Stimulated activated CD8-positive, alpha-beta memory T cell treated with anti-CD3 and anti-CD28 coated beads, Interleukin-15, amount 100 ng/mL, for 48 hours (primary cell): ENCODE measurements at places on chromosomes 16 and 17.

- DNase-seq = no peak
These were observed 81.6 kb downstream of the TMC6 start for GRCh38 chr17:78046923-78047322.

GRCh38 chr16:65315081-65315780 lies 193.4 kb upstream of the CDH11 start:
- no peak for DNase-seq

DNA sequence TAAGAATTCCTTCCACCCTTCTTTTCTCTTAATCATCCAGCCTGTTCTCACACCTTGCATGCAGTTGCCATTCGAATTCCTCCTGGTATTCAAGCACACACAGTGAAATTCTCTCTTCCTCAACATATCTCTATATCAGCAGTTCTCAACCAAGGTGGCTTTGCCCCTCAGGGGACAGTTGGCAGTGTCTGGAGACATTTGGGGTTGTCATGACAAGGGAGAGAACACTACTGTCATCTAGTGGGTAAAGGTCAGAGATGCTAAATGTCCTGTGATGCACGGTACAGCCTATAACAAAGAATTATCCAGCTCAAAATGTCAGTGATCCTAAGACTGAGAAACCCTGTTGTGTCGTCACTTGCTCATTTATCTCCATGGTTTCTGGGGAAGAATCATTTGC lies 94.8 kb upstream of the CPHXL start:
- DNase-seq = no peak

- no peak for DNase-seq
These were observed 29.9 kb downstream of the YPEL2 start for GRCh38 chr17:59361386-59361785.

- DNase-seq = no peak
These were observed 113.5 kb downstream of the TMEM132E start for GRCh38 chr17:34692920-34693319.

DNA sequence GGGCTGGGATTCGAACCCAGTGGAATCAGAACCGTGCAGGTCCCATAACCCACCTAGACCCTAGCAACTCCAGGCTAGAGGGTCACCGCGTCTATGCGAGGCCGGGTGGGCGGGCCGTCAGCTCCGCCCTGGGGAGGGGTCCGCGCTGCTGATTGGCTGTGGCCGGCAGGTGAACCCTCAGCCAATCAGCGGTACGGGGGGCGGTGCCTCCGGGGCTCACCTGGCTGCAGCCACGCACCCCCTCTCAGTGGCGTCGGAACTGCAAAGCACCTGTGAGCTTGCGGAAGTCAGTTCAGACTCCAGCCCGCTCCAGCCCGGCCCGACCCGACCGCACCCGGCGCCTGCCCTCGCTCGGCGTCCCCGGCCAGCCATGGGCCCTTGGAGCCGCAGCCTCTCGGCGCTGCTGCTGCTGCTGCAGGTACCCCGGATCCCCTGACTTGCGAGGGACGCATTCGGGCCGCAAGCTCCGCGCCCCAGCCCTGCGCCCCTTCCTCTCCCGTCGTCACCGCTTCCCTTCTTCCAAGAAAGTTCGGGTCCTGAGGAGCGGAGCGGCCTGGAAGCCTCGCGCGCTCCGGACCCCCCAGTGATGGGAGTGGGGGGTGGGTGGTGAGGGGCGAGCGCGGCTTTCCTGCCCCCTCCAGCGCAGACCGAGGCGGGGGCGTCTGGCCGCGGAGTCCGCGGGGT lies at the start of gene CDH1:
Gene CDH1, plus strand, starts transcription at position 247 of the 684 bp plus-strand sequence. Its CDS starts 124 bp downstream, at position 371.
- DNase-seq = no peak

- DNase-seq = no peak
These were observed 478.2 kb upstream of the CDH11 start for GRCh38 chr16:65600046-65600445.

DNA sequence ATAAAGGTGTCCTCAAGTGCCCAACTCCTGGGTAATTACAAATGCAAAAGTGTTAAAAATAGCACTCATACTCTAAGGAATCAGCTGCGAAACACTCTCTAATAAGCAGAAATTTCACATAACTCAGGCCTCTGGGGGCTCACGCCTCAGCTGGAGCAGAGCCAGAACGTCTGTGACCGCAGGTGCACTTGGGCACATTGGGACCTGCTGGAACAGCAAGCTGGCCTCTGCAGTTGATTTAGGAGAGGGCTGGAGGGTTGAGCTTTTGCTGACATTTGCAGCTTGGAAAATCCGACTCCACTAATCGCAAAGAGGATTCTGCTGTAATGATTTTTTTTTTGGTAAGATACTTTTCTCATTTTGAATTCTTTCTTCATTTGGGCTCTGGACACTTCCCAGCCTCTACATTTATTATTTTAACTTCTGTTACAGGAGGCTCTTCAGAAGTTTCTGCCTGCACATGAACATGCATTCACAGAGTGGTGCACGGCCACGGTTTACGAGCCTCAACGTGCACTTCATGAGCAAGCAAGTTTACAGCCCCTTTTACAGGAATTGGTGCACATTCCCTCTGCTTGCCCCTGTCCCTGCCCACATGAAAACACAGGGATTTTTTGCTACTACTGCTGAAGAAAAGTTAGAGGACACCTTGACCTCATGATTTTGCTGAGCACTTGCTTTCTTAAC lies 4.1 kb upstream of the SNTB2 start:
- no peak for DNase-seq

- DNase-seq = no peak
These were observed 45.5 kb downstream of the PRKCA start for GRCh38 chr17:66347661-66348514.

DNA sequence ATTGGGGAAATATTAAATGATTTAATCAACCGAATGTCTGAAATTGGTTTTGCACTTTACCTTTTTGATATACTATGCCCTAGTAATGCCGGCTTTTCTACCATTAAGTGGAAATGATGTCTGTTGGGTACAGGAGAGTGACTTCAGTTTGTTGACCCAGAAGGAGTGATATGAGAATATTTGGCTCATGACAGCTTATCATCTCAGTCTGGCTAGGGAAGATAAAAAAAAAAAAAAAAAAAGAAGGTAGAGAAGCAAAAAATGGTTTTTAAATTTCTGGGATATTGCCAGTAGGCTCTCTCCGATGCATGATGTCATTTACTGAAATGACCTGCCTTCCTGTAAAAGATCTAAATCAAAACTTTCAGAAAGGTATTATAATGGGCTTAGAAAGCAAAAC lies 69.0 kb downstream of the CNTNAP4 start:
- no peak for DNase-seq

- no peak for DNase-seq
These were observed 10.5 kb upstream of the RAI1 start for GRCh38 chr17:17670701-17671305.

- no peak for DNase-seq
These were observed 6.3 kb upstream of the SECTM1 start for GRCh38 chr17:82339634-82340580.

DNA sequence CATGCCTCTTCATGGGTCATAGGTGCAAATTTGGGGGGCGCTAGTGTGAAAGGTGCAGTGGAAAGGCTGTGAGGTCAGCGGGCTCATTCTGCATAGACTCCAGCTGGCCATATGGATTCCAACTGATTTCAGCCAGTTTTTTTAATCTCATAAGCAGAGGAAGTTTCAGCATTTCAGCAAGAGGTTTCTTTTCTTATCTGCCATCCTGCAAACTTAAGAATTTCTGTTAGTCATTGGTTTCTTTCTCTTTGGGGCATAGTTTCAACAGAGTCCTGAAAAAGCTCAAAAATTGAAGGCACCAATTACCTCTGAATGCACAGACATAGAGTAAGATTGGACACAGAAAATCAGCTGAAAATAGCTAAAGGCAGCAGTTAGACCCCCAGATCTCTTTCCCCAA lies 16.2 kb upstream of the ALOX15 start:
- DNase-seq = no peak

DNA sequence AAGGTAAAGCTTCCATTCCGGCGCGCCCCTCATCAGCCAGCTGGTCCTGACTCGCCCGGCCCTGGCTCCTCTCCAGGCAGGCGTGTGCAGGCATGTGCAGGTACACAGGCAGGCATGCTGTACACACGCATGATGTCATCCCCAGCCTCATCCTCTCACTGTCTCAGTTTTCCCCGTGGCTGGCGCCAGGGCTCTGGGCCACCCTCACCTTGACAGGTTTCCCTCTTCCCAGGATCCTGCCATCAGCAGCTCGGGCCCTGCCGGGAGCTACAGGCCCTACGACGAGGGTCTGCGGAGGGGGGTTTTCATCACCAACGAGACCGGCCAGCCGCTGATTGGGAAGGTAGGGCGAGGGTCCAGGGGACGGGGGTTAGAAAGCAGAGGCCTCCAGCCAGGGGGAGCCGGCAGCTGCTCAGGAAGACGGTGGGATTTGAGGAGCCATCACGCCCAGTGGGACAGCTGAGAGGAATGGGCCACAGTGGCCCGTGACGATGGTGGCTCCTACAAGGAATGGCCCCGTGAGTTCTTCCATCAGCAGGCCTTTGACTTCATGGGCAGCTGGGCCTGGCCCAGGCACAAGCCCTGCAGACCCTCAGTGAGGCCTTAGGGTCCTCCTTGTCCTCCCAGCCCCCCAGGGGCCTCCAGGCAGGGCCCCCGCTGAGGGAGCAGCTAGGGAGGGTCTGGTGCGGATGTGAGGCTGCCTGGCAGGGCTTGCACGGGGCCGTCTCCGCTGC lies 8.5 kb downstream of the GAA start:
- DNase-seq = no peak

DNA sequence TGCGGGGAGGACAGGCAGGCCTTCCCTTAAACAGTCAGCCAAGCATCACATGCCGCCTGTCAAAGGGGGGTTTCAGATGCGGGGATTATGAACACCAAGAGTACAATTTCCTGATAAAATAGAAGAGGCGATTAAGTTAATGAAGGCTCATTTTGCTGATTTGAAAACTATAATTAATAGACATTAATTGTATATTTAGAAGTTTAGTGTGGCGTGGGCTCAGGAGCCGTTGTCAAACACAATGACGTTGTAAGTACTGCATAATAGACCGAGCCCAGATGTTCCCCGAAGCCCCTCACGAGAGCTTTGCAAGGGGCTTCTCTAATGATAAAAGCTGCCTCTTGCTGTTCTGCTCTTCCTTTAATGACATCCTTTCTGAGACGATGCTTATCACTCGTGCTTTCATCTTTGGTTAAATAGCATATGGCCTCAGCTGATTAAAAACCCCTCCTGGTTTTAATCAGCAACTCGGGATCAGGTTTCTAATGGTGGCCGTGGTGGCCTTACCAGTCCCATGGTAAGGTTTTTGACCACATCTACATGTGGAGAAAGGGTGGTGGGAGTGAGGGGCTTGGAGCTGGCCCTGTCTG lies 28.2 kb downstream of the SNX20 start:
- DNase-seq = no peak

DNA sequence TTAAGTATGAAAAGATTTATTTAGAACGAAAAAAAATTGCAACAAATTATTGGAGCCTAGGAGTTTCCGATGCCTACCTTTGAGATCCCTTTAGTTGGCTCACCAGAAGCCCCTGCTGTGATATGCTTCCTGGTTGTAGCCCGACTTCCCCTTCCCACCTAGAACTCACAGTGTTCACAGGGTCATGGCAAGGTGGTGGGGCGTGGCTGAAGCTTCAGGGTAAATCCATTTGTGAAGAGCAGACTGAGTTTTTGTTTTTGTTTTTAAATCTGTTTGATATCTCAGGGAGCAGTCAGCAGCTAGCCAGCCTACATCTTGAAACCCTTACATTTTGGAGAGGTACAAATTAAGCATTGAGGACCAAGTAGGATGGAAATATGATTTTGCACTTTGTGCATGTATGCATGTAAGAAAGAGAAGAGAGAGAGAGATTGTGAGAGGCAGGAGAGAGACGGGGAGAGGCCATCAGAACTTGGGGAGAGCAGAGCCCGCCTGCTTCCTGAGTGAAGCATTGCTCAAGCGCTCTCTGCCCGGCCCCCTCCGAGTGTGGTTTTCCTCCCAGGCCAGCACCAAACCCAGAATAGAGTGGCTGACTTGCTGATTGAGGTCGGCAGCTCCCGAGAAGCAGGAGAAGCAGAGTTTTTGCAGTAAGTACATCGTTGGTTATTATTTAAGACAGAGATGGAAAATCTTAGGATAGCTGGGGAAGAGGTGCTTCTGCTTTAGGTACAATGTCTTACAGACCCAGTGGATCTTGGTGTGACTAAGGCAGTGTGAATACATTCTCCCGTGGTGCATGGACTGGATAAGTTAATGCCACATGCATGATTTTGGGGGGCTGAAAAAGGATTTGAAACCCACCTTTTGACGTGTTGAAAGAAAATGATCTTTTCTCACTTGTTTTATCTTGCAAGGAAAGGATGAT lies 64.2 kb downstream of the SPECC1 start:
- DNase-seq = no peak

DNA sequence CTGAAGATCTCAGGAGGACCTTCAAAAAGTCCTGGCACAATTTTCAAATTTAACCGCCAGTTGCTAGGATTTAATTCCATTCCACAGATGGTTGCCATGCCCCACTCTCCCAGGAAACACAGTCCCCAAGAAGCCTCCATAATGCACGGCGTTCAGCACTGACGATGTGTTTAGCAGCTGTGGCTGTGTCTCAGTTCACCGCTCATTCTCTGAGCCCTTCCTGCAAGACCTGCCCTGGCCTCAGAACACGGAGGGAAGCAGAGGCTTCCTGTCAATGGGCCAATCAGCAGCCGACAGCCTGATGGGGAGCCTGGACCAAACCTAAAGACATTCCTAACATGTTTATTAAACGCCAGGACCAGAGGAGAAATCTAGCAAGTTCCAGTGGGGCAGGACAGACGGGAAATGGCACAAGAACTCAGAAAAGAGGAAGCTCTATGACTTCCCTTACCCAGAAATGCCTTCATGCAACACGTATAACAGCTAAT lies 4.9 kb downstream of the MYLK3 start:
- DNase-seq = no peak

DNA sequence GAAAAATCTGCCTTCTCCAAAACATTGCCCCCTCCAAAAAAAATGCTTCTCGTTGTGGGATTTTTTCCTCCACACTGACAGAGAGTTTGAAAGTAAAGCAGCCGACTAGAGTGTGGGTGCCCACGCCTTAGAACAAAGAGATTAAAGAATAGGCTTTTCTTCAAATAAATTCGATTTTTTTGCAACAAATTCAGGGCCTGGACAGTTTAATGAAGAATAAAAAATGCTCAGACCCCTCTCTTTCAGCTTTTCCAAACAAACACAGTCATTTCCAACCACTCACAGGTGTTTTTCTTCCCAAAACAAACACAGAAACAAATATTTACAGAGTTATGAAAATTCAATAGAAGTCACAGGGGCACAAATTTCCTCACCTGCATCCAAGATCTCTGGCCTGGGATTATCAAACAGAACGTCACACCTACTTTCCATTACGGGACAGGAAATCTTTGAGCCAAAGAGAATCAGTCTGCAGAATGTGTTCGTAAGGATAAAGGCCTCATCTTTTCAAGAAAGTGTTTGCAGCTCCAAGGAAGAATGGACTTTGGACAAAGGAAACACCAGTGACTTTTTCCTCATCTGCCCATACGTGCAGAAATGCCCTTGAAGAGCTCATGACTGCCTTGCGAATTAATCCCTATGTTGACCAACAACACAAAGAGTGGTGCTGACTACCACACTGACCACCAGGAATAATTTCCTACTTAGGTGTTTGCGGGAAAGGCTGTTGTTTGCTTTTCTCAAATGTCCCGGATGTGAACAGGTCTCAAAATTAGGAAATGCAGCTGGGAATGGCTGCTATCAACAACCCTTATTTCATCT lies 31.3 kb upstream of the TOX3 start:
- no peak for DNase-seq

GRCh38 chr16:4138713-4139112 lies 22.5 kb upstream of the ADCY9 start:
- no peak for DNase-seq

- no peak for DNase-seq
These were observed 15.0 kb upstream of the KCNJ18 start for GRCh38 chr17:21677126-21677910.

GRCh38 chr17:7947651-7948050 lies 15.6 kb downstream of the CNTROB start:
- no peak for DNase-seq

GRCh38 chr16:53071748-53072301 lies 17.0 kb downstream of the CHD9 start:
- no peak for DNase-seq
